CD4-positive, alpha-beta T cell treated with Interleukin-17A for 4 hours (primary cell): ENCODE measurements at places on chromosomes 1 and 21.
A peak's percentile ranks its signal among the peaks of the same experiment; 100 is the strongest.

- DNase-seq, result no peak
Measured at GRCh38 chr1:52751589-52752483, 25.6 kb downstream of the ZYG11B start.

- DNase-seq, result no peak
Measured at GRCh38 chr1:89453123-89453972, 71.3 kb upstream of the LRRC8B start.

DNA sequence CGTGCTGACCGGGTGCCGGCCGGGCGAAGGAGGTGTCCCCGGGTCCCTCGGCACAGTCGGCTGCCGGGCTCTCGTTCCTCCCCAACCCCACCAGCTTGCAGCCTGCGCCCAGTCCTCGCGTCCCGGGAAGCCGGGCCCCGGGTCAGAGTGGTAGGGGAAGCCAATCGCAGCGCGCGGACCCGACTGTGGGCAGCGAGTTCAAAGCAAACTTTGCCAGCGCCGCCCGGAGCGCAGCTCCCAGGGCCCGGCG lies 328 bp downstream of the MYCL start:
- DNase-seq, result no peak

DNA sequence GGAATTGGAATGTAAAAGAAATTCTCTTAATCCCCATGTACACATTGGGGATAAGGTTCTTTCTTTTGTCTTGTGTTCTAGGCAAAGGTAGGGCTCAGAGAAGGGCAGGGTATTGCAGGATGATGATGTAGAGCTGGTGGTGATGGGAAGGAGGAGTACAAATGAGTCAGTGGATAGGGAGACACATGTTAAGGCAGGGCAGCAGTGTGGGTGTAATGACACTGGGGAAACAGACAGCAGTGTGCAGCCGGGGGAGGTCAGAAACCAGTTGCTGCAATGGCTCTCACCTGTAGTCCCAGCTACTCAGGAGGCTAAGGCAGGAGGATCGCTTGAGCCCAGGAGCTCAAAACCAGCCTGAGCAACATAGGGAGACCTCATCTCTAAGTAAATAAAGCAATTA lies 5.1 kb downstream of the NLRP3 start:
- DNase-seq, result peak; percentile 17

GRCh38 chr1:230922620-230923019 lies 54.3 kb upstream of the C1orf198 start:
- no peak for DNase-seq

DNA sequence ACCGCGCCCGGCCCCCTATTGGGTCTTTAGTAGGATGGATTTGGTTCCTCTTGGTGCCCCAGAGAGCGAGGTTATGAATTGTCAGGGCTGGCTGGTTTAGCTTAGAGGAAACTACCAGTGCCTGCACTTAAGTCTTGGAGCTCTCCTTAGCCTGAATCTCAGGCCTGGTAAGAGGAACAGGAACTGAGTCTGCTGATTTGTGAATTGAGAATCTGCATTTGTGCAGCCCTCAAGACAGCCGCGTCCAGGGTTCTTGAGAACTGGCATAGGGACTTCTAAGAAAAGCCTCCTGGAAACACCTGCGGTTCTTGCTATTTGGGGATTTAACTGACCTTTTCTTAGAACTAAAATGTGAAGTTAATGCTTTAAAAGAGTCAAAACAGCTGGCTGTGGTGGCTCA lies 1.7 kb downstream of the NECAP2 start:
- DNase-seq, result no peak

GRCh38 chr1:232599178-232600041 lies 30.5 kb downstream of the SIPA1L2 start:
- DNase-seq, result no peak

DNA sequence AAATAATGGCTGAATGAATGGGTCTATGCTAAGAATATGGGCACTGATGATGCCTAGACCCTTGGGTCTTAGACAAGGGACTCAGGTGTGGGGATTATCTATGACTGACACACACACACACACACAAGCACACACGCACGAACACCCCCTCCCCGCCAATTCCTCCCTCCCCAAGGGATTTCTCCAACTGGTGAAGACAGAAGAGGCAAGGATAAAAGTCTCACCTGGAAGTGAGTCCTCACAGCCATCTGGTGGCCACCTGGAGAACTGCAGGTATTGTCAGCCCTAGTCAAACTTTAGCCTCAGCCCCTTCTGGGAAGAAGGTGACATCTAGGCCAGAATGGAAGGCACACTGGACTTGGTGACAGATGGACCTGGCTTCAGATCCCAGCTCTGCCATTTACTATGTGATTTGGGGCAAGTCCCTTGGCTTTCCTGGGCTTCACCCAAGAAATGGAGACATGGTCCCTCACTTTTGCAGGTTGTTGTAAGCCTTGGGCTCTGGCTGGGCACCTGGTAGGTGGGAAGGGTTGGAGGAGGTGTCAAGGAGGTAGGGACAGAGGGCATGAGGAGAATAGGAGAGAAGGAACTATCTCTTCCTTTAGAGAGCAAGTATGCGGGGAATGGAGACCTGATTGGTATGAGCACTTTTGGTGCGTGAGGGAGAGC lies 4.0 kb upstream of the GPR3 start:
- peak; percentile 86 for DNase-seq

GRCh38 chr21:37251294-37251634 lies 15.9 kb downstream of the VPS26C start:
- no peak for DNase-seq

DNA sequence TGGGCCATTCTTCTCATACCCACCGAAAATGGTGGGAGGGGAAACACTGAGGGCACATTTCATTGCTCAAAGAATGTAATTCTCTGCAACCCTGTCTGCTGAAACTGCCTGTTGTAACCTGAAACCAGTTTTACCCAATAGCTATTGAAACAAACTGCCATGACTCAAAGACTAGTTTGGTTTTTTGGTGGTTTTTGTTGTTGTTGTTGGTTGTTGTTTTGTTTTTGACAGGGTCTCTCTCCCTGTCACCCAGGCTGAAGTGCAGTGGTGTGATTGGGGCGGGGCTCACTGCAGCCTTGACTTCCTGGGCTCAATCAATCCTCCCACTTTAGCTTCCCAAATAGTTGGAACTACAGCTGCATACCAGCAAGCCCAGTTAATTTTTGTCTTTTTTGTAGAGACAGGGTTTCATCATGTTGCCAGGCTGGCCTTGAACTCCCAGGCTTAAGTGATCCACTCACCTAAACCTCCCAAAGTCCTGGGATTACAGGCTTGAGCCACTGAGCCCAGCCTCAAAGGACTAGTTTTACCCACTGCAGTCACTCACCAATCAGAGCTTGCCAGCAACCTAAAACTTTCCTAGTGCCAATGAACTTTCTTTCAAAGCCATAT lies 2.1 kb upstream of the IPP start:
- no peak for DNase-seq

DNA sequence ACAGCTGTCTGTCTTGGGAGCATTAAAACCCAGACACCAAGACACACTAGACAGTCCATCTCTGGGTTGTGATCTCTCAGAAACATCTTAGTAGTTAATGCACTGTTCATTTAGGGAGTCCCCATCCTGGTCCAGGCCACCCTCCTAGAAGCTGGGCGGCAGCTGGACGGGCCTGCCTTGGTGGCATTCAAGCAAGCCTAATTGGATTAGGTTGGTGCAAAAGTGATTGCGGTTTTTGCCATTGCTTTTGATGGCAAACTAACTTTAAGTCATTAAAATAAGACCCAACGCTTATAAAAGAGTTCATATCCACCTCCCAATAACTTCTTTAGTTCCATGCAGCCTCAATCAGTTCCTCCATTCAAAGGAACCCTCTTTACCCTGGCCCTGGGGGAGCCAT lies 21.7 kb downstream of the ATP5PO start:
- DNase-seq, result no peak

DNA sequence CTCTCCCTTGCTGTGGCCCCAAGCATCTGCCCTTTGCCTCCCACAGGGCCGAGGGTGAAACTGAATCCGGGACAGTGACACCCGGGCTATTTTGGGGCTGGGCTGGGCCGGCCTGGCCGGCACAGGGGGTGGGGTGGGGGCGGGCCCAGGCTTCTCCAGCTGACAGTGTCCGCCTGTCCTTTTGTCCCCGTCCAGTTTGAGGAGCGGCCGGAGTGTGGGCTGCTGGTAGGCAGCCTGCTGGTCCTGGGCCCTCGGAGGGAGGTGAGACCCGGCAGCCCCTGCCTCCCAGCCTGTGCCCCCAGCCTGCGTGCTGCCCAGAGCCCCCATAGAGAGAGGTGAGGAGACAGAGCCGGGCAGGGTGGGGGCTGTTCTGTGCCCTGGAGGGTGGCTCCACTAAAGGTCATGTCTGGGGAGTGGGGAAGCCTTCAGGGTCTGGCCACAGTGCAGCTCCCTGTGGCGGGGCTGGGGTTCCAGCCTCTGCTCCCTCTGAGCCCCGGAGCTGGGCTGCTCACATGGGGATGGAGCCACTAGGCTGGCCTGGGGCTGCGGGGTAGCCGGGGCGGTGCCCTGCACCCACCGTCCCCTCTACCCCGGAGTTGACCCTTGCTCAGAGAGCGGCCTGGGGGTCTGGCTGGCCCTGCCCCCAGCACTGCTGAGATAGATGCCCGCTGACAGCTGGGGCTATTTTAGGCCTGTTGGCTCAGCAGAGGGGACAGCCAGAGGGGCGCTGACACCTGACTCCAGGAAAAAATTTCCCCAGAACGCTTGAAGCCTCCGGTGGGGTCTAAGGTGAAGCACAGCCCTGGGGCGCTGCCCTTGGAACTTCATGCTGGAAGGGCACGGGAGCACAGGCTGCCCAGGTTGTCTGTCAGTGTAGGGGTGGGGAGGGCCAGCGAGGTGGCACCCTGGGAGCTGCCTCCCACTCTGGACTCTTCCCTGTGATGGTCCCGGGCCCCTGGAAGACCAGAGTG lies at the start of gene OBSCN:
OBSCN (plus strand) TSS at position 194 of the 971 bp plus-strand sequence. CDS start 3,740 bp downstream, outside the sequence.
- DNase-seq, result no peak

DNA sequence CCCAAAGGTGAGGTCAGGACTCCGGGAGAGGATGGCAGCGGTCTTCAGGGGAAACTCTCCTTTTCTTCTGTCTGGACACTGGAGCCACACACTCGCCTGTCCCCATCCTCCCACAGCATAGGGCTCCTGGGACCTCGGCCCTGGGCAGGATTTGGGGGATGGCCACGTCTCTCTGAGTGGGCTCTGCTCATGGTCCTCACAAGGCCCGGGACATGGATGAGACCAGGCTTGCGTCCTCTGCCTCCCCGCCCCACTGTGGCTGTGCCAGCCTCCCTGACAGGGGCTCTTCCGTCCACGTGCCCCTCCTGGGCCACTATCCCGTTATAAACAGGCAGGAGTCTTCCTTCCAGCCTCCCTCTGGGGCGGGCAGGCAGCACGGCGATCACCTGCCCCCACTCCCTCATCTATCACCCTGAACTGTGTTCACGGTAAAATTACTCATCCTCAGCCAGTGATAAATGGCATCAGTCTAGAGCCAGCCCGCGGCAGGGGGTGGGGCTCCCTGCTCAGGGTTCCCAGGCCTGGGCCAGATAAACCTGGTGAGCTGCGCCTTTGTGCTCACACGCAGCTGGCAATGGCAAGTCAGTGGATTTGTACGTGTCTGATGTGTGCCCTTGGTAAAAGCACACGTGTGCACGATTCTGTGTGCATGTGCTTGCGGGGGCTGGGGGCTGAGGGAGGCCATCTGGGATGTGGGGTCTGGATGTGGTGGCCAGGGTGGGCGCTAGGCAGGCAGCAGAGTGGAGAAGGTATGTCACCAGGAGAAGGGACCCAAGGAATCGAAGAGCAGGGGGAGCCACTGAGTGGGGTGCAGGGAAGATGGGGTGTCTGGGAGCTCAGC lies 12.6 kb upstream of the SAMD11 start:
- DNase-seq, result no peak

DNA sequence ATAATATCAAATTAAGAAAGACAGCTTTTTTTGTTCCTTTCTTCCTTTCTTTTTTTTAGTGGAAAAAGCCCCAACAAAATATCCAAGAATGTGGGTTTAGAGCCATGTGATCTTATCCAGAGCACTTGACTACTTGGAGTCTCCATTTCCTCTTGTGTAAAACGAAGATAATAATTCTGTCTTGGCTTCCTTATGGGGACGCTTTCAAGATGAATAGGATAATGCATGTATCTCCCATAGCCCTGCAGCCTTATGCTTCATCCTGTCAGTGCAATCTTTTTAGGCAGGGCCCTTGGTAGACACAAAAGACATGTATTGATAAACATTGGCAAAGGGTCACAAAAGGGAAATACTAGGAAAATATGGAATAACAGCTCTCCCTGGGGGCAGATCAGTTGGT lies 34.8 kb downstream of the ZBTB18 start:
- DNase-seq, result no peak

DNA sequence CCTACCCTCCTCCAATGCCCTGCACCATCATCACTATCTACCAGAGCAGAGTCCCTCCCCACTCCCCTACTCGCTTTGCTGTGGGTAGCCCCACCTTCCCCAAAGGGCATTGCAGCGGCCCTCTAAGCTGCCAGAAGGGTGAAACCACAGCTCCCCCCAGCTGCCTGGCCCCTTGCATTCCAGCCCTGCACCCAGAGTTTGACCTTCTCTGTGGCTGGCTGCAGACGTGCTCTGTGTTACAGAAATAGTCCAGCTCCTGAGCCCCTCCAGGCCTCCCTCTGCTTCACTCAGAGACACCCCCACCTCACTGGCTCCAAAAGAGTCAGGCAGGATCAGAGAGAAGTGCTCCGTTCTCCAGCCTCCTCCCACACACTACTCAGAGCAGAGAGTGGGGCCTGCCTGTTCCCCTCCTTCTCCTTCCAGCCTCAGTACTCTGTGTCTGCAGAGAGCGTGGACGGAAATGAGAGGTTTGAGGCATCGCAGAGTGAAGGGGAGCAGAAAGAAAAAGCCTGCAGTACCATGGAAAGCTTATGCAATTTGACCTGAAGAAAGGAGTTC lies 63.2 kb downstream of the PLEKHA6 start:
- DNase-seq, result no peak

GRCh38 chr1:24149866-24150233 lies 6.9 kb upstream of the IL22RA1 start:
- peak; percentile 53 for DNase-seq

DNA sequence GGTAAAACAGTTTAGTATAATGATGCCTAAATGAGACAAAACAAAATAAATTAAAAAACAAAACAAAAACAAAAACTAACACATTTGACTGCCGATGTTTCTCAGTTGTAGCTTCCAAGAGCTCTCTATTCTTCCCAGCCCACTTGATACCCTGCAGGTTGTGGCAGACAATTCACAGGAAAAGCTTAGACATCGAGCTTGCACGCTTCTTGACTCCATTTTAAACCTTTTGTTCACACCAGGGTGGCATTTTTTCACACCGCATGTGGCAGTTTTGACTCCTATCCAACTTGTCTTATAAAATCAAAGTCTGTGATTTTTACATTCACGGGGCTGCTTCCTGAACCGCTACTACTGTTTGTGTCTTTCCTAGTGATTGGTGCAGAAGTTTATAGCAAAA lies 575.9 kb downstream of the USP25 start:
- DNase-seq, result no peak
